Fibroblast of skin of left biceps (primary cell): ENCODE measurements at places on chromosomes 2 and 18.
A peak's percentile ranks its signal among the peaks of the same experiment; 100 is the strongest.

GRCh38 chr18:51077217-51077616 is 47.2 kb downstream of the SMAD4 start:
- no peak for DNase-seq

- DNase-seq, result no peak
Measured at GRCh38 chr2:43013821-43014345, 212.5 kb downstream of the ZFP36L2 start.

DNA sequence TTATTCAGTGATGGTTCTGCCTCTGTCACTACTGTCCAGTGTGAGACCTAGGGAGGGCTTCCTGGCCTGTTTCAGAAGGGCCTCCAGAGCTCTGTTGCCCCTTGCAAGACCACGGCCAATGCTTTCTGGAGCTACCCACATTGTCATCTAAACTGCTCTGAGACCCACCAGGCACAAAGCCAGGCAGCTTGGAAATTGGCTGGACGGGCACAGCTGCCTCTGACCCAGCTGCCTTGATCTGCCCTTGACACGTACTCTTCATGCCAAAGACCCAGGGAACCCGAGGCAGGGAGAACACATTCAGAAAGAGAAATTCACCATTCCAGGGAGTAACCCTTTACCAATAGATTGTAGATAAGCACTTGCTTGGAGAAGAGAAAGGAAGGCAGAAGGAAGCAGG is 183.7 kb upstream of the SIX2 start:
- DNase-seq, result no peak

DNA sequence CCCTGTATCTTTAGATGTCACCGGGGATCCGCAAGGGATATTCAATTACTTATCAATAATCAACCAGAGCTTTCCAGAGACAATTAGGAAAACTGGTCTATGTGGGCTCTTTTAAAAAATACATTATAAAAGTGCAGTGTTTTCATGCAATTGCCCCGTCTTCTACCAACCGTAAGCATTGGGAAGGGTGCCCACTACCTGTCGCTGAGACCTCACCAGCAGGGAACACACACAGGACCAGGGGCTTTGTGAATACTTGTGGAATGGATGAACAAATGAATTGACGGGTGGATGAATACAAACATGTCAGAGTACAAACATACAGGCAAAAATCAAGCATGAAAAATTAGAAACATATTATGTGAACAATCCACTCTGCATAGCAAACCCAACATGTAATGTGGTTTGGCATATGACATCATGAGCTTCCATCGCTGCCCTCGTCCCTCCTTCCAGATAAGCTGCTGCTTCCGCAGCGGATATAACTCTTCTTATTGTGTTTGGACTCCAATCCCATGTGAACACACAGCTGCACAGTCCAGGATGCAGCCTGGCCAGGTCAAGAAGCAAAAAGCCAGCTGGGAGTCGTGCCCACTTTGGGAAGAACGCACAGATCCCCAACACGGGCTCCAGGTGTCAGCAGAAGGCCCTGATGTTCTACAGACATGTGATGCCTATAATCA is 5.3 kb downstream of the FHL2 start:
- no peak for DNase-seq

DNA sequence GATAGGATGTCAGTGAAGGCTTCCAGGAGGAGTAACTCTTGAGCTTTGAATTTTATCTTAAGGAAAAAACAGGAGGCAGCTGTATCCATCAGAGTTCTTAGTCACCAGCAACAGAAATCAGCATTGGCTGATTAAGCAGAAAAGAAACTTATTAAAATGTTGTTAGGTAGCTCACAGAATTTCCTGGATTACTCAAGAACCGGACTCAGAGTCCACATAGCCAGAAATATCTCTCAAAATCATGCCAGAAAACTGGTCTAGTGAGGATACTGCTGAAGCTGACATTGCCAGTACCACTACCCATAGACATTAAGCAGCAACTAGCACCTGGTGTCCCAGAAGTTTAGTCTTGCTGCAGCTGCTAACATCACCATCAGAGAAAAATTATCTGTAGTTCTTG is 10.1 kb upstream of the AFTPH start:
- DNase-seq, result no peak

DNA sequence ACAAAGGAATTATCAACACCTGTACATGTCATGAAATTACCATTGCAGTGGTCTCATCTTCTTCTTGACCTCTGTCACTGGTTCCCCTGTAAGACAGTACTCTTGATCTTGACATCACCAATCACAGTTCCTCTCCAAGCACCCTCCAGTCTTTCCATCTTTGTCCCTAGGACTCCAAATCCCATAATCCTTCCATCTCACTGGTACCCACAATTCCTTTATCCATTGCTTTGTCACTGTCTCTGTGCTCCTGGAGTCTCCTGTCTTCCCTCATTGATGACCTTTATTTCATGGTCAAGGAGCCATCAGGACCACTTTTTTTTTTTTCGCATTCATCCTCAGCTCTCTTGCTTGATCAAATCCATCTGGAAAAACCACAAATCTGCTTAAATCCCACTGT is 56.7 kb downstream of the COL4A3 start:
- no peak for DNase-seq

DNA sequence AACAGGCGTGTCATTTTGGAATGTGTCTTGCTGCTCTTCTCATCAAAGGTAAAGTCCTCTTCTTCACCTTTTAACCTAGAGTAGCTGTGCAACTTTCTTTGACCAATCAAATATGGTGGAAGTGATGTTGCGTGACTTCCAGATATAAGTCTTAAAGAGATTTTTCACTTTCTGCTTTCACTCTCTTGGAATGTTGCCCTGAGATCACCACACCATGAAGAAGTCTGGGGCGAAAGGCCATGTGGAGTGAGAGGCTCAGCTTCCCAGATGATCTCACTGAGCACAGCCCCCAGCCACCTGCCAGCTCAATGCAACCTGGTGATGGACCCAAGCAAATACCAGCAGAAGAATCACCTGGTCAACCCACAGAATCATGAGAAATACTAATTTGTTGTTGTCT is 7.1 kb upstream of the GALNT3 start:
- DNase-seq, result no peak

GRCh38 chr2:152846697-152847470 is 128.5 kb downstream of the ARL6IP6 start:
- peak; percentile 65 for DNase-seq

GRCh38 chr18:49722477-49722876 is 90.9 kb downstream of the ACAA2 start:
- no peak for DNase-seq

GRCh38 chr2:127106457-127106990 is 430 bp downstream of the BIN1 start:
- DNase-seq, result no peak

- DNase-seq, result no peak
Measured at GRCh38 chr2:54859997-54860701, 136.7 kb downstream of the EML6 start.

GRCh38 chr2:108074946-108075345 is 88.6 kb downstream of the SLC5A7 start:
- no peak for DNase-seq

DNA sequence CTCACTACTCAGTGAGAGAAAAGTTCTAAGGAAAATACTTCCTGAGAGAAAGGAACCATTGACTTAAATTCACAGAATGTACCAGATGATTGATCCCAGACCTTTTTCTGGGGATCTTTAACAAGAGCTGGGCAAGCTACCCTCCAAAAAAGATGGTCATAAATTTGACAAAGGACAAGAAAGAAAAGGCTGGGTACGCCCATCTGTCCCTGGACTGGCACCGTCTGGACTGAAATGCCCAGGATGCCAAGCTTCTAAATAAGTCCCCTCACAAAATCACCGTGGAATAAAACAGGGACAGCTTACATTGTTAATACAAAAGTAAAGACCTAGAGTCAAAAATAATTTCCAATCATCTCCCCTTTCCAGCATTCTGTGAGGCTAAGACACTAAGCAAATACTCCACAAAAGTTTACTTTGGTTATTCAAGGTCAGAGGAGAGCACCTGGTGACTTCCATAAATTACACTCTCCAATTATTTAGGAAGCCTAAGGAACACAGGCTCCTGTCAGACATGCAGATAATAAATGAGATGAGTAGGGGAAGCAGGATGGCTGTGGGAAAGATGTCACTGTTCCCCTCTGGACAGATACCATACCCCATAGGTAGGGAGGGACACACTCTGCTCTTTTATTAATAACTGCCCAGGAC is 69.9 kb downstream of the UXS1 start:
- DNase-seq, result no peak

DNA sequence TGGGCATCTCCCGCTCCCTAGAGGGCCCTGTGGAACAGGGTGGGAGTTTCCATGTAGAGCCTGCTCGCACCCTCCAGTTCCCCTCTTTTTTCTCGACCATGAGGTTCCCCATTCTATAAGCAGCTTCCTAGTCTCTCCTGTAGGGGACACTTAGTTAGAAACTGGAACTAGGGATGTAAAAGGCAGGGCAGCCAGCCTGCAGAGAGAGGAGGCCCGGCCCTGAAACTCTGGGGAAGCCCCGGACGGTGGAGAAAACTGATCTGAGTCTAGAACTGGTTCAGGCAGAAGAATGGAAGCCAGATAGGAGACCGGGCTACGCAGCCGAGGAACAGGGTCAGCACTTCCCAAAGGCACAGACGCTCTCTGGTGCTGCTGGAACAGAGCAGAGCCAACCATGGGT is 51.6 kb upstream of the ATG16L1 start:
- no peak for DNase-seq

DNA sequence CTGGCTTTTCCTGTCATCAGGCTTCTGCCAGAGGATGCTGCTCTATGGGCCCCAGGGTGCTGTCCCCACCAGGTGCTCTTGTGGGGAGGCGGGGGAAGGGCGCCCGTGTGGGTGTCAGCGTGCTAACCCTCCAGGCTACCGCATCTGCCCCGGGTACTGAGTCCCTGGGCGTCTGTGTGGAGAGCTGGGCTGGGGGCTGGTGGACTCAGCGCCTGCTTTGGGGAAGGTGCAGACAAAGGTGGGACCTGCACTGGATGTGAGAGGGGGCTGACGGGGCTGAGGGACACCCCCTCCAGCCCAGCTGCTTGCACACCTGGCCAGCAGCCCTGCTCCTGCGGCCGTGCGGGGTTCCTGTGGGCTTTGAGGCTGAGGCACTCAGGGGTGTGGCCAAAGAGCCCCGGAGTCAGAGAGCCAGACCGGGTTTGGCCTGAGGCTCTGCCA is 120.7 kb upstream of the PXDN start:
- DNase-seq, result no peak

DNA sequence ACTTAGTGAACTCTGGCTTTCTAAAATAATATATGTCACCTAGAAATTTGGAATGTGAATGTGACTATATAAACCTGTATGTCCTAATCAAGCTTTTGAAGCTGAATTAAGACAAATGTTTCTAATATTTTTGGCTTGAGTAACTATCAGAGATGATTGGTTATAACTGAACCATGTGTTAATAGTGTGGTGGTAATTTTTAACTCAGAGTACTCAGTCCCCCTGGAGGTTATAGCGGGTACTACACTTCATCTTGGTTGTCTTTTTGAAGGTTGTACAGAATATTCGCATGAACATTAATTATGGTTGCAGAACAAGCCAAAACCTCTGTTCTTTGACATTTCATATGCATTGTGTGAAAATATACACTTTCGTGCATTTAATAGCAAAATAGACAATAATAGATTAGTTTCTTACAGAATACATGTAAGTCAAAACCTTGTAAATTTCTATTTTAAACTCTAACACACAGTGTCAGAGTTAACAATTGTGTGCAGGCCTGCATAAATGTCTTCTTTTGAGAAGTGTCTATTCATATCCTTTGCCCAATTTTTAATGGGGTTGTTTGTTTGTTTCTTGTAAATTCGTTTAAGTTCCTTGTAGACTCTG is 86.0 kb downstream of the OSBPL6 start:
- no peak for DNase-seq

DNA sequence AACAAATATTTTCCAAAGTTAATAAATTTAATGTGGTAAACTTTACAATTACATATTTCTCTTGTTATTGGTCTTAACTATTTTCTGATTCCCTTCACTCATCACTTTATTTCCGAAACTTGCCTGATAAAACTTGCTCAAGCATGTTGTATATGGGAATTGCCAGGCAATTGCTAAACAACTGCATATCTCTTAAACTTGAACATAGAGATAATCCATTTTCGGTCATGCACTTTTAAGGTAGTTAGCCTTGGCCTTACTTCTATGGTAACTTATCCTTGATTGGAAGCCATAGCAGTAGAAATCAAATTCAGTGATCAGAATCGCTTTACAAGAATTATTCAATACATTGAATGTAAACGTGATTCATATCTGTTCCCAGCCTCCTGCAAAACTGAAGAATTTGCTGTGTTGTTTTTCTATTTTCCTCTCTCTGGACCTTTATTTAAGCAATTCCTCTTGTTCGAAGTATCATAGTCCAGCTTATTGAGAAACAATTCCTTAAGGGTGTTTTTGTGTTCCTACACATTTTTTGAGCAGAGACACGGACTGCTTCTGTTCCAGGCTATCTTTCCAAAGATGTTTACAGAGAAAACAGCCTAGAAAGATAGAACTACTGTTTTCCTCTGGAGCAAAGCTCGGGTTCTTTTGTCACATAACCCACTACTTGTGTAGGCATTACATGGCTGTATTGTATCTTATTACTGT is 674.3 kb downstream of the IRS1 start:
- DNase-seq, result no peak

GRCh38 chr2:47078541-47079482 is 76.3 kb downstream of the STPG4 start:
- DNase-seq, result no peak

DNA sequence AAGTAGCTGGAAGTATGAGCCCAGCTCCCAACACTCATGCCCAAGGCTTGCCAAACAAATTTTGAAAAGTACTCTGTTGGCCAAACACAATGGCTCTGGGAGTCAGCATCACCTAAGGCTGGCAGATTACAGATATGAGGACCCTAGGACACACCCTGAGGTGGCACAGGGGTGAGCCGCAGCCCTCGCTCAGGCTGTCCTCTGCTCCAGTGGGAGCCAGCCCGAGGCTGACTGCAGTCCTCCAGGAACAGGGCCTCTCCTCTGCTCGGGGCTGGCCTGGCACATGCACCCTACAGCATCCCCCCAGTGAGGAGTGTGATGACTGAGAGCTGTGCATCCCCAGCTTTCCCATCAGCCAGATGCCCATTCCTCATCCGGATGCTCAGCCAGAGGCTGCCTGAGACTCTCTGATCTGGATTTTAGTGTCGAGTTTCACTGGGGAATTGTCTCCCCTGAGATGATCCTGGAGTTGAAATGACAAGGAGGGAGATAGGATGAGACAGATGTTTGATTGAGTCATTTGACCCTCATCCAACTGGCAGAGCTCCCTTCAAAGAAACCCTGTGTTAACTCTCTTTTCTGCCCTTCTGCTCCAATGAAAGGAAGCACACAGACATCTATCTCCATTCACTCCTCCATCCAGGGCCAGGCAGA is 269.3 kb upstream of the NCKAP5 start:
- DNase-seq, result peak; percentile 65

DNA sequence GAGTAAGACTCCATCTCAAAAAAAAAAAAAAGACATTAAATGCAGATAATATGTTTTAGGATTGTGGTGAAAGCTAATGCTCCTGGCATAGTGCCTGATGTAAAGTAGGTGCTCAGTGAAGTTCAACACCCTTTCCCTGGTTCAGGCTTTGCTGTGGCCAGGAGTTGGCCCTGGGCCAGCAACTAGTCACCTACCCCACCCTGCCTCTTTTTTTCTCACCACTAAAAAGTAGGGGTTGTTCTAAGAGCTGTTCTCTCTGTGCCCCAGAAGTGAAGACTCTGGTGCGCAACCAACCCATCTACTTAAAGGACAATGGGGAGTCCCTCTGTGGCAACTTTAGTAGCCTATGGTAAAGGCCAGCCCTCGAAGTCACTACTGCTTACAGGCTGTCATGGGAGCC is 75.9 kb downstream of the DNMT3A start:
- no peak for DNase-seq
